ENCODE measurements at places on chromosomes 11 and 22.

- DNase-seq, result no peak
Observed at GRCh38 chr11:2302306-2302895, 588 bp downstream of the TSPAN32 start.

GRCh38 chr11:57320719-57321387 lies 3.9 kb downstream of the TNKS1BP1 start:
- no peak for DNase-seq

- no peak for DNase-seq
Observed at GRCh38 chr11:111718436-111718835, 47.8 kb downstream of the PPP2R1B start.

- no peak for DNase-seq
Observed at GRCh38 chr11:79694368-79694767, 253.5 kb upstream of the TENM4 start.

- no peak for DNase-seq
Observed at GRCh38 chr11:69437876-69438205, 43.6 kb upstream of the LINC01488 start.

DNA sequence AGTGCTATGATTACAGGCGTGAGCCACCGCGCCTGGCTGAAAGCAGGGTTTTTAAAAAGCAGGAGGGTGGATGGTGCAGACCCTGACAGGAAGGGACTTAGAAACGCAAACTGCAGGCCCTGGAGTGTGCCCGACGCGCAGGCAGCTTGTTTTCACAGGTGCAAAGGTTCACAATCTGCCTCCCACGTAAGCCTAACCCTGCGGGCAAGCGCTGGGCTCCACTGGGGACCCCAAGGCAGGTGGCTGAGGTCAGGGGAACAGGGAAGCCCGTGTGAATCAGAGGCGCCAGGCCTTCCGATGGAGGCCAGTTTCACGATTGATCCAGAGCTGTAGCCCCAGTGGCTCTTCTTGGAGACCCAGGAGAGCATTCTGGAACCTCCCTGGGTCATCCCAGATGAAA lies 256.3 kb downstream of the BRD1 start:
- no peak for DNase-seq

DNA sequence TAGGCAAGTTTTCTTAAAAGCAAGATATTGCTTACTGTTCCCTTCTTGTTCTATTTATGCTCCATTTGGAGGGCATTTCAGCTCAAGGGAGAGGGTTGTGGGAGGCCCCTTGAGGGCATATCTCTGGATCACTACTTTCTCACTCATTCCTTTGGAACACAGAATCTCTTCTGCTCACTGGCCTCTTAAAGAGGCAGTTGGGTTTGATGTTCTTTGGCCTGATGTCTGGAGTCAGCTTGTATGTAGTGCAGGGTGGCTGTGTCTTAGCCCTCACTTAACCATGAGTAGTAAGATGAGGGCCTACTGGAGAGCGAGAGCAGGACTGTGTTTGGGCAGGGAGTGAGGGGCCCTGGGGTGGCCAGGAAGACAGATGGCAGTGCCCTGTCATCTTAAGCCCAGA lies 3.6 kb downstream of the INCENP start:
- no peak for DNase-seq

- no peak for DNase-seq
Observed at GRCh38 chr11:124748481-124749343, 3.3 kb downstream of the VSIG2 start.

DNA sequence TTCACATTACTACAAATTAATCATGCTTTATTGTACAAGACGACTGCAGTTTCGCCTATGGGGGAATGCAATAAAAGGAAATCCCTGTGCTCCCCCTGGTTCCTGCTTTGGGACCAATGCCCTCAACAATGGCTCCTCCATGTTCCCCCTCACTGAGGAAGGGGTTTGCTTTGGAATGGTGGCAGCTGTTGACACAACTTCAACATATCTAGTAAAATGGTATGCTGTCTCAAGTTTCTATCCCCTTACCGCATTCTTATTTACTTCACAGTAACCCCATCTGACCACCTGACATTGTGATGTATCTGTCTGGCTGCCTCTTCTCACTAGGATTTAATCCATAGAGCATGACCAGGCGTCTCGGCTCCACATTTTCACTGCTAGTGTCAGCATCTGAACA lies 48.8 kb downstream of the PIWIL3 start:
- no peak for DNase-seq

GRCh38 chr11:43632181-43632580 lies 48.4 kb upstream of the HSD17B12 start:
- DNase-seq, result no peak

GRCh38 chr11:34160049-34160721 lies 54.8 kb downstream of the NAT10 start:
- no peak for DNase-seq

Data from NCI-H146 (cell line).